ENCODE measurements at places on chromosomes 3 and 15.

GRCh38 chr3:73542136-73542535, 82.6 kb downstream of the PDZRN3 start:
- no peak for DNase-seq

- DNase-seq = no peak
Observed at GRCh38 chr3:127700406-127700805, 27.7 kb downstream of the ABTB1 start.

DNA sequence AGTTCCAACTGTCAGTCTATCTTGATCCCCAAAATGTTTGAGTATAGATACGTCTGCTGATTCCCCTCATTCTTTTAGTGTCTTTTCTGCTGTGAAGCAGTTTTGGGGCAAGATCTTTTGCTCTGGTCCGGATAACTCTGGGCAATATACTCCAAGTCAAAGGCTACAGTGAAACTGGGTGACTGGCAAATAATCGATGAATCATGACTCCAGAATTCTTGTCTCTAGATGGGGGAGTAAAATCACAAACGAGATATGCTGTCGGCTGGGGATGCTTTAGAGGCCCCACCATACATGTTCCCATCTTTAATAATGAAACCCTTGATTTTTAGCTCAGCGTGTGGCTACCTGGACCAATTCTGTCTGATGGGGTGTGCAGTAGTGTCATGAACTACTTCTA, 76.5 kb downstream of the KLF13 start:
- DNase-seq = no peak

DNA sequence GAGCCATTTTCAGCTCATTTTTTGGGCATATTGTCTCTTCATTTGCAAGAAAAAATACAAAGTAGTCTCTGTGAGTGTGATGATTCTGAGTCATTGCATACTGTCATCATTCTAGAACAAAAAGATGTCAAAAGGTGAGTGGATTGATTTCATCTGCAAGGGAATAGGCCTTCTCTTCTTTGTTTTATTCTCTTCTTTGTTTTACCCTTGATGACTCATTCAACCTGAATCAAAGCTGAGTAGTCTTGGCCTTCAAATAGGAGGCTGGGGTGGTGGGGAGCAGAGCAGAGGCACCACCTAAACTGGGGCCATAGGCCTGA, 25.4 kb downstream of the CYP19A1 start:
- no peak for DNase-seq

GRCh38 chr3:59995563-59995962, 945.7 kb upstream of the CFAP20DC start:
- no peak for DNase-seq
